ENCODE measurements at places on chromosomes 2 and 18.

DNA sequence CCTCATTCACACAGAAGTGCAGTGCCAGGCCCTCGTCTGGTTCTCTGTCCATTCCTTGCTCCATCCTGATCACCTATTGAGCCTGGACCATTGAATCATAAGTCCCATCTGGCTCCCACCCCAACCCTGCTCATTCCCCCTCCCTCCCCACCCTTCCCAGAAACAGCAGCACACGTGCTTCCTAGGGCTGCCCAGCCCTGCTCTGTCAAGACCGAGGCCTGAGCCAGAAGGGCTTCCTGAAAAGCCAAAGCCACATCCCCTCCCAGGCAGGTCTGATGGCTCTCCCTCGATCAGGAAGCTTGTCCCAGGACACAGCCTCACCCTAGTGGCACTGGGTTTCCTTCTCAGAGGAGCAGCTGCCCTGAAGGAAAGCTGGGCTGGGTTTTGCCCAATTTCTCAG lies 79.8 kb upstream of the FZD7 start:
- DNase-seq, result no peak

DNA sequence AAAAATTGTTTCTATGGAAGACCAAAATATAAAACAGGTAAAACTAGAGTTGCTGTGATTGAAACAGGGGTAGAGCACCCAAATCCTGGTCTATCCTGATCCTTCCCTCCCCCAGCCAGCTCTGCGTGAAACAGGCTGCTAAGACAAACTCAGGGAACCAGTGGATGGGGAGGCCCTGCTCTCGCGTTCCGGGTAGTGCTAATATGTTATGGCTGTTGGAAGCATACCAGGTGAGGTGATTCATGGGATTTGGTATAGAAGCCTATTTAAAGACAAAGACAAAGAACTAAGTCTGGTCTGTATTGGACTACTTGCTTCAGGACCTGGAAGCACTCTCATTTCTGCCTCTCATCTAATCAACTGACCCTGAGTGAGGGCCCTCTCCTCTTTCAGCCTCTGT lies 63.0 kb upstream of the CCBE1 start:
- DNase-seq, result no peak

- DNase-seq, result no peak
Observed at GRCh38 chr2:144801766-144802165, 281.8 kb upstream of the ZEB2 start.

- DNase-seq, result no peak
Observed at GRCh38 chr2:176500901-176501300, 231.7 kb downstream of the MTX2 start.

GRCh38 chr2:85766229-85766628 lies 12.4 kb downstream of the ATOH8 start:
- DNase-seq, result no peak

DNA sequence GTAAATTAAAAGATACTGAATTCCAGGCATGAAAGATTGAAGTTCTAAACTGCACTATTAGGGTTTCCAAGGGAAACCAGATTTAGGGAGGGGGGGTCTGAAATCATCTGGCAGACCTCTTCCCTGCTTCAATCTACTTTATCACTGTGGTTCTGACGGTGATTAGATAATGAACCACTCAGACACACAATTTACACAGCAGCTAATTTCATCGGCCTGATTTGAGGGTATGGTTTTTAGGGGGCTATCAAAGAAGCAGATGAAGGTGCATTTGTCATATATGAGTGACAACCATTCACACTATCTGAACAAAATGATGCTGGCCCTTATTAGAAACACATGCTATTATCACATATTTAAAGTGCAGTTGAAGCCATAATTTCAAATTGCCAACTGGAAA lies 106.0 kb downstream of the OLA1 start:
- DNase-seq, result no peak

DNA sequence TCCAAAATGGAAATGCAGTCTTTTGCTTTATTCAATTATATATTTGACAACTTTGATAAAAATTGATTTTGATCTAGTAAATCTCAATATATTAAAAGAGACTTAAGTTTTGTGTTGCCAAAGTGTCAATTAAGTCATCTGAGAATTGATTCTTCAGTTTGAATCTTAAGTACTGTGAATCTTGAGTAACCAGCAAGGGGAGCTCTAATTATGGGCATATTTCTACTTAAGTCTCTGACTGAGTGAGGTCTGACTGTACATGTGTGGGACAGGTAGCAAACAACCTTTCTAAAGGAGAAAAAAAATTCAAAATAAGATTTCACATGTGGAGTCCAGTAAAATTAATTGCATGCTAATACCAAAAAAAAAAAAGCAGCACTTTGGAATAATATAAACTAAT lies 503.7 kb upstream of the SLC8A1 start:
- peak; percentile 38 for DNase-seq

GRCh38 chr2:199101487-199101886 lies 356.3 kb downstream of the SATB2 start:
- DNase-seq, result no peak

DNA sequence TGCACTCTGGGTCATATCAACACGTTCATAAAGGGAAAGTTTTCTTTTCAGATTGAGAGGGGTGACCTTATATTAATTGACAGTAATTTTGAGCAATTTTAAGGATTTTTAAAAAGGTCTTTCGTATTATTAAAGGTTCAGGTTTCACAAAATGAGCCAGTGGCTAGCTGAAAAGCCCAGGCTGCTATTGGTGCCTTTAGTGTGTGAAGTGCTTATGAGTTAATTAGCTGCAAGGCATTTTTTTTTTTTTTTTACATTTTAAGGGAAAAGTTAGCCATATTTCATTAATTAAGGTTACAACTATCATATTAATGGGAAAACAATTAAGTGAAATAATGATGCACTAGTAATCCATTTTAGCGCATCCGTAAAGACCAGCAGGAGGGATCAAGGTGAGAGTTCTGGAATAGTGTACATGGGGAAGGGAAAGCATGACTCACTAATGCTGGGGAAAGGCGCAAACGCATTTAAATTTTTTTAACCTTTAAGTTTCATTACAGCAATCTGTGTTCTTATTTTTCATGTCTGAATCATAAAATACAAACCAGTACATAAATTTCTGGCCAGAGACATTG lies 200.0 kb downstream of the ZNF407 start:
- DNase-seq, result no peak

DNA sequence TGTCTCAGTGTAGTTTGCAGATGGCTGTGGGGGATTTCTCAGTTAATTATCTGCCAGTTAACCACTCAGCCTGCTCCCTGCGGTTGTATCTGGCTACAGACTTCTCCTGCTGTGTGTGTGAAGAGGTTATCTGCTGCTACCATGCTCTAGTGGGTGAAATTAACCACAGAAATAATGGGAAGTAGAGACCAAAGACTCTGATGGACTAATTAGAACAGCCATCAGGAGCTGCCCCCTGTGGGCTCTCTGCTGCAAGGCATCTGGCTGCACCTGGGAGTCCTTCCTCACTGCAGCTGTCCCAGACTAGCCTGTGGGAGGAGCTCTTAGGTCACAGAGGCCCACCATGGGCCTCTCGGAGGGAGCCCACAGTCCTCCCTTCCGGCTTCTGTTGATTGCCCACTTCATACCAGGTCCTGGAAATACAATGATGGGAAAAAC lies 66.6 kb downstream of the CTIF start:
- DNase-seq, result no peak

DNA sequence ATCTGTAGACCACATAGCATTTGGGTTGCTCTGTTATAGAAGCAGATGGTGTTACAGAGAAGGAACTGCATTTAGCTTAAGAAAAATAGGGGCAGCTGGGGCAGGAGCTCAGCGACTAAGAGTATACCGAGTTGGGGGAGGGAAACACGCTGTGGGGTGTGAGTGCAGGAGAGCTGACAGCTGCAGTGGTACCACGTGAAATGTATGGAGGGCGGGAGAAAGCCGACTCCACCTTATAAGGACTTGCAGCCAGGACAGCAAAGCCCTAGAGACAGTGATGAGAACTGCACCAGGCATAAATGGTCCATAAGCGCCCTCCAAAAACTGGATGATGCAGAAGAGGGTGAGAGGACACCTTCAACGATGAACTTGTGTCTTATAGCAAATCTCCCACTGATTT lies 237.6 kb downstream of the PRKCE start:
- DNase-seq, result no peak

DNA sequence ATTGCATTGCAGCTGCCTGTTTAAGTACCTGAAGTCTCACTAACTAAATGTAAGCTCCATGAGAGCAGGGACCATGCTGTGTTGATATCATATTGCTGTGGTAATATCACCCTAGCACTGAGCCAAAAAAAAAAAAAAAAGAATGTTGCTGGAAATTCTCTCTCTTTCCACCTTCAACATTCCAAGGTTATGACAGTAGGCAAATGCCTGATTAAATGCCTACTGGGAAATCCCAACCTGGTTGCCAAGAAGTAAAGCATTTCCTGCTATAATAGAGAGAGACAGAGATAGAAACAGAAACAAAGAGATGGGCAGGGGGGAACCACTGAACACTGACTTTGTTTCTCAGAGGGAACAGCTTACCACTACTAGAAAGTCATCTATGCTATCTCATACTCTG lies 1604.2 kb downstream of the LRP1B start:
- no peak for DNase-seq

- no peak for DNase-seq
Observed at GRCh38 chr2:26570083-26570430, 71.1 kb downstream of the CIB4 start.
